Stimulated activated memory B cell treated with anti-CD40 and anti-IgM and Interleukin-4, amounts not matched to agents 10 μg/mL and 1 μg/mL and 100 μg/mL, for 72 hours (primary cell): ENCODE measurements at places on chromosomes 5 and 9.

DNA sequence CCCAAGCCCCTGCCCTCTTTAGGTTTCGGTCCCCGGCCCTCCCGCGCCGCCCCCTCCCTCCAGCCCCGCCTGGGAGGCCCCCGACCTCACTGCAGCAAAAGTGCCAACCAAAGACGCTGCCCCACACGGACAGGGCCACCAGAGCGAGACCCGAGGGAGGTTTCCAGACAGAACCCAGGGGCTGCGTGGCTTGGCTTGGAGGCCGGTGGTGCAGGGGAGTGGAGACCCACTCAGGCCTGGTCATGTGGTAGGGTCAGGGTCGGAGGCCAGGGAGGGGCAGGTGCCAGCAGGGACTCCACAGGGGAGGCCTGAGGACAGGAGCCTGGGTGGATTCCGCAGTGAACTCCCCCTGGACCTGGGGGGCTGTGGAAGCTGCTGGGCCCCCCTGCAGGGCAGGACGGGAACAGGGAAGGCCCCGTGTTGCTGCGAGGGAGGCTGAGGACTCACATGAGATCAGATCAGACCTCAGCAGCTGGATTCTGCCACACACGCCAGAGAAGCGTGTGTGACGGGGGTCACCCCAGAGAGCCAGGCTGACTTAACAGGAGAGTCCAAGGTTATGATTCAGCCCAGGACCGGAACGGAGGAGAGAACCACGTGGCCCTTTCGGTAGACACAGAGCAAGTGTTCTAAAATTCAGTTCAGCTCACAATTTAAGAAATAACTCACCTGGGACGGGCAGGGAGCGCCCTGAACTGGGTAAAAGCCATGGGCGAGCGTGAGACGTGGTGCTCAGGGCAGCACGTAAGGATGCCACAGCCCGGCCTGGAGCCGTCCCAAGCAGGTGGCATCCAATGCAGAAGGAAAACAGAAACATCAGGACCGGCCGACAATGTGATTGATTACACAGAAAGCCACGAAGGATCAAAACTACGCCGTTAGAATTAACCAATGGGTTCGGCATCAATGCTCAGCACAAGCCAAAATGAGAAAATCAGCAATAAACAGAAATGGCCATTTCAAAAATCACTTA, 38.9 kb downstream of the EXD3 start:
- no peak overlapping the region for H3K27ac ChIP-seq
- ATAC-seq: no peak
- H3K27me3 ChIP-seq: no peaks in the 10 kb centered on the region
- H3K4me1 ChIP-seq: no peaks in the 10 kb centered on the region
- H3K36me3 ChIP-seq: no peaks in the 10 kb centered on the region

- no peaks in the 10 kb centered on the region for H3K4me1 ChIP-seq
- H3K27me3 ChIP-seq: no peaks in the 10 kb centered on the region
- no peak overlapping the region for H3K4me3 ChIP-seq
- H3K36me3 ChIP-seq: no peaks in the 10 kb centered on the region
Observed at GRCh38 chr5:137736496-137736895, 607 bp upstream of the KLHL3 start.

- no peak overlapping the region for H3K27ac ChIP-seq
- H3K4me3 ChIP-seq: no peak overlapping the region
- no peaks in the 10 kb centered on the region for H3K36me3 ChIP-seq
- H3K4me1 ChIP-seq: peaks cover 5% of the 10 kb centered on the region
- H3K27me3 ChIP-seq: no peaks in the 10 kb centered on the region
- ATAC-seq: peak; percentile 24
Observed at GRCh38 chr5:56264417-56265025, 31.4 kb upstream of the ANKRD55 start.

DNA sequence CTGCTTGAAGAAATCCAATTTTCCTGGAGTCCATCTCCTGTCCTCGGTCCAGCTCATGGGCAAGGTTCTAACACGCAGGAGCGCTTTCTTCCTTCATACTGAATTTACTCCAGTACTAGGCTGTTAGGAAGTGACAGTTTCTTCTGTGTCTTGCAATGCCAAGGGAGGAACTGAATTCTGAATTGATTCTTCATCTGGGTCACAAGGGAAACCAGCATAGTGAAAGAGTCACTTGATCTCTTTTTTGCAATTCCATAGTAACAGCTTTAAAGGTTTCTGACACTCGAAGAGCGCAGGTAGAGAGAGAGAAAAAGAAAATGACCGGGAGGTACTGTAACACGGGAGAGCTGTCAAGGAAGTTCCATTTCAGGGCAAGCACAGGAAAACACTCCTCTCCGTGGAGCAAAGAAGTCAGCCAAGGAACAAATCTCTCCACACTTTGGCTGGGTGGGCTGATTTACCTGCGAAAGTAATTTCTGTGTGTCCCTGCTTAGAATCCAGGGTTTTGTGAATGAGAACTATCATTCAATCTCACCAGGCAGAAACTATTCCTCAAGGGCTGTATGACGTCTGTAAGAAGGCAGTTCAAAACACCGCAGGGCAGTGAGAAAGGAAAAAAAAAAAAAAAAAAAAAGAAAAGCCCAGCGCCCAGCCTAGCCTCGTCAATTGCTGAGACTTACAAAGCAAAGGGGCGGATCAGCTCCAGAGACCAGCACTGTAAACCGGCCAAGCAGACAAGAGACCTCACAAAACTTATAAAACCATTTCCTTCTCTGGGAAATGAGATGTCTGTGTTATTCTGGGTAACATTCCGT, 617.8 kb downstream of the PDE4D start:
- H3K36me3 ChIP-seq: no peaks in the 10 kb centered on the region
- H3K4me1 ChIP-seq: peaks cover 21% of the 10 kb centered on the region
- peak; percentile 71 for ATAC-seq

DNA sequence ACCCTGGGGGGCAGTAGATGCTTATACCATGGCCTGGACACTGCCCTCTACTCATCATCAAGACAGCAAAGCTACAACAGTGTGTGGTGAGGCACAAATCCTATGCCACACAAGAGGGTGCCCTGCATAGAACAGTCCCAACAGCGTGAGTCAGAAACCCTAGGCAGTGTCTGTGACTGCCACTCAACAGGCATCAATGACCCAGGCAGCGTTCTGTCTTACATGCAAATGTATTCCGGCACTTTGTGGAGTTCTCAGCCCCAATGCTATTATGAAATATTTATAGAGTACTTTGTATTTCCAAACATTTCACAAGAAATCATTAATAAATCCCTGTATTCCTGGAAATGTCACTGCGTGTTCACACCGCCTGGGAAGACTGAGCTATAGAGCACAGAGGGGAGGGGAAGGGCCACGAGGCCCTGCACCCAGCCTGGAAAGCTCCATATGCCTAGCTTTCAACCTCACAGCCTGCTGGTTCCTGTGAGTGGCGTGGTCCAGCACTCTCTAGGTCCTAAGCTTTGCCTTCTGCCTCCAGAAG, 77.7 kb downstream of the NIPSNAP3B start:
- no peak for ATAC-seq
- H3K4me3 ChIP-seq: no peak overlapping the region

- H3K4me3 ChIP-seq: no peak overlapping the region
- no peaks in the 10 kb centered on the region for H3K27me3 ChIP-seq
- no peak overlapping the region for H3K27ac ChIP-seq
- H3K4me1 ChIP-seq: no peaks in the 10 kb centered on the region
- H3K36me3 ChIP-seq: peaks cover 9% of the 10 kb centered on the region
- ATAC-seq: no peak
Observed at GRCh38 chr5:6342689-6343315, 35.5 kb downstream of the MED10 start.
